Pulmonary artery endothelial cell (primary cell): ENCODE measurements at places on chromosomes 6 and 20.

GRCh38 chr6:132742495-132742894 is 15.2 kb downstream of the VNN2 start:
- DNase-seq, result no peak

GRCh38 chr20:33647603-33648395 is 14.3 kb upstream of the C20orf144 start:
- DNase-seq, result no peak

DNA sequence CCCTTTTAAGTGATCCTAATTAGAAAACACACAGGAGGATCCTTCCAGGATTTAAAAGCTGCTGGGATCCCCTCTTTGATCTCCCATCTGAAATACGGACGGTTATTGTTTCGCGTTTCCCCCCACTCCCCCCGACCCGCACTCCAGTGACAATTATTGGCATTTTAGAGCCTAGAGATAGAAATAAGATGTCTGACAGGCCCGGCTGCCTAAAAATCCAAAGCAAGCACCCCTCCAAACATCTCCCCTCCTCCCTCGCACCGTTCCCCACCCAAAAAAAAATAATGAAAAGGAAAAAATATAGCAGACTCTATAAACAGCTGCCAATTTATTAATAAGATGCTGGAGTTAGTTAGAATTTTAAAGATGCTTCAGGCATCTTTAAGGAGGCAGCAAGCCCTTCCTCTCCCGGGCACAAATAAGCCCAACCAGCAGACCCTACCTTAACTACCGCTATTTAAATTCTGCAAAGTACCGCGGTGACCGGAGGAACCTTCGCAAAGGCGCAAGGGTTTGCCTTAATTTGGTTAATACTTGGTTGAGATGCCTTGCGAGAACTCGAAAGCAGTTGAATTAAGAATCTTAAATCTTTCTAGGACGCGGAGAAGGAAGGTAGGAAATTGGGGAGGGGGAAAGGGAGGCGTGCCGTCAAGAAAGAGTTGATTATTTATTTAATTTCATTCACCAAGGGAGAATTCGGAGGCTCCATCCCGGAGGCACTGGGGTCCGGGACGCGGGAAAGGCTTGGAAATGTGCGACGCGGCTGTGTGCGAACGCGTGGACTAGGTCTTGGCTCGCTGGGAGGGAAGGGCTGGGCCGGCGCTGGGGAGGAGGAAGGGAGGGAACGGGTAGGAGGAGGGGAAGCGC is 1.5 kb upstream of the ISM1 start:
- DNase-seq, result no peak

DNA sequence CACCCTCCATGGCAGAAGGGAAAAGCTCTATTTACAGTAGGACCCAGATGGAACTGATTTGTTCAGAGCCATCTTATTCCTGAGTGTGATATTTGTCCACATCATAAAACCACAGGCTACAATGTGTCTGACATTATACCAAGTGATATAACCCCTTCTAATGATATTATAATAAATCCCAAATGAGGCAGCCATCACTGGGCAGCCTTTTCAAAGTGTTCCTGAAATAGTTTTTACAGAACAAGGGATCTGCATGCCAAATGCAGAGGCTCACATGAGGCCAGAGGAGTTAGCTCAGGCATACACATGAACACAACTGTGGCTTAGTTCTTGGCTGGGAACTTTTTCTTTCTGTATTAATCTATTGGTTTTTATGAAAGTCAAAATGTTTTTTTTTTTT is 207.7 kb downstream of the MAFB start:
- DNase-seq, result no peak

DNA sequence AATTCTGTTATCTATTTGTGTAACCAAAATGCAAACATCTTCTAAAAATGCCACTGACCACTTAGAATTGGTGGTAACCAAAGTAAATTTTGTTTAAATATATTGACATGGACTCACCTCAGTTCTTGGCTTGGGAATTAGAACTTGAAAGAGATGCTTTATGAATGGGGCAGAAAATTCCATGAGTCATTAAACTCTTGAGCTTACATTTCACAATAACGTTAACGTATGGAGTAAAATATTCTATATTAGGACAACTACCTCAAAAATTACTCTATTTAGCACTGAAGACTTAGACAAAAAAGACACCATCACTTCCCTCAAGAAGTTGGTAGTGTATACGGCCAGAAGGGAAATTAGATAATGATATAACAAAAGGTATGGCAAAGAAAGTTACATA is 752.2 kb upstream of the MARCKS start:
- no peak for DNase-seq

DNA sequence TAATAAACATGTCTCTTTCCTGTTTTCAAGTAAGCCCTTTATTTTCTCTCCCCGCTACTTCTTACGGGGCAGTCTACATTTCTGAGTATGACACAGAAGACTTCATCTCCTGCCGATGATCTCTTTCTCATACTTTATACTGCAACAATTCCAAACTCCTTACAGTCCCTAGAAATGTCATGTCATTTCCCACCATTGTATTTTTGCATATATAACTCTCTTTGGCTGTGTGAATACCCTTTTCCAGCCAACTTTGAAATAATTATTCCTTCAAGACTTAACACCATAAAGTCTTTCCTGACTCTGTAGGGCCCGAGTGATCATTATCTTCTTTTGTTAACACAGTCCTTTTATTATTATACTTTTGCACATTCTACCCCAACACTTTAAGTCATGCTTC is 72.1 kb downstream of the SHPRH start:
- no peak for DNase-seq

GRCh38 chr6:91476000-91476399 is 889.1 kb upstream of the MAP3K7 start:
- DNase-seq, result no peak

DNA sequence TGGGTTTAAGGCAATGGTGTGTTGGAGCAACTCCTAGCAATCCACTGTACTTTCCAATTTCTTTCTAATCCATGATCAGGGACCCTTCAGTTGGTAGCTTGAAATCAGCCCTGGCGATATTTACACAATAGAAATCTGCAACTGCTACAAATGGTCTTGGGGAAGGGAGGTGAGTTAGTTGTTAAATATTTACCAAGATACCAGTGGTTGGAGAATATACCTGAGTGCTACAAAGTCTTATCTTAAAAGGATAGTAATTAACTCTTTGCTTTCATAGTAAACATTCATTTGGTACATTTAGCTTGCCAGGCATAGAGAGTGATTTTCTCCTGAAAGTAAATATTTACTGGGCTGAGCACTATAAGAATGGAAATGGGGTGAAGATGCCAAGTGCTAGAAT is 568.2 kb downstream of the BCKDHB start:
- no peak for DNase-seq

GRCh38 chr6:119446609-119447008 is 97.0 kb upstream of the MAN1A1 start:
- DNase-seq, result no peak

GRCh38 chr20:38452880-38453624 is 17.9 kb upstream of the SNHG17 start:
- peak; percentile 67 for DNase-seq

DNA sequence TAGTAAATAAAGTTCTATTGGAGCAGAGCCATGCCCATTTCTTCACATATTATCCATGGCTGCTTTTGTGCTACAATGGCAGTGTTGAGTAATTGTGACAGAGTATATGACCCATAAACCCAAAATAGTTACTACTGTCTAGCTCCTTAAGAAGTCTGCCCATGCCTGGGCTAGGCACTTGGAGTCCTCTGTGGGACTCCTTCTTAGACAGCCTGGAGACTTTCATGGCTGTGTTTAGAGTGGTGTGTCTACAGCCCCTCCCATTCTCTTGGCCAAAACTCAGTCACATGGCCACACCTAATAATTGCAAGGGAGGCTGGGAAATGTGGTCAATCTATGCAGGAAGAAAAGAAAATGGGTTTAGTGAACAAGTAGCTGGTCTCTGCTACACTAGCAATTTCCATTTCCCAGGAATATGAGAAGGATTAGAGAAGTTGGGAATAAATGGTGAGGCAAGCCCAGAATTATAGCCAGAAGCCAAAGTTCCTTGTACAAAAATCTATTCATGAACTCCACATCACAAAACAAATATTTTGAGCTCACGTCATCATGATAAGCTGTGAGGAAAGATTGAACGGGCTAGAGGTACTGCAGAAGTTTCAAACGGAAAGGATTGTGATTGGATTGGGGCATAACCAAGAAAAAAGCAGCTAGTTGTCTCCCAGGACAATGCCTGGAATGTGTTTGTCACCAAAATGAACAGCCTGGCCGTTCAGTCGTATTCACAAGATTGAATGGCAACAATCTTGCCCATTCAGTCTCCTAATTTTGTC is 251.8 kb upstream of the PLN start:
- no peak for DNase-seq

DNA sequence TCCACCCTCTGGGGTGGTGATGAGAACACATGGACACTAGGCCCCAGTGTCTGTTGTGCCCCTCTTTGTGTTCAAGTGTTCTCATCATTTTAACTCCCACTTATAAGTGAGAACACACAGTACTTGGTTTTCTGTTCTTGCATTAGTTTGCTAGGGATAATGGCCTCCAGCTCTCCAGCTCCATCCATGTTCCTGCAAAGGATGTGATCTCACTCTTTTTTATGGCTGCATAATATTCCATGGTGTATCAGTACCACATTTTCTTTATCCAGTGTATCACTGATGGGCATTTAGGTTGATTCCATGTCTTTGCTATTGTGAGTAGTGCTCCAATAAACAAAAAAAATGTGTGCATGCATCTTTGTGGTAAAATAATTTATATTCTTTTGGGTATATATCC is 67.4 kb downstream of the RWDD2A start:
- DNase-seq, result no peak

DNA sequence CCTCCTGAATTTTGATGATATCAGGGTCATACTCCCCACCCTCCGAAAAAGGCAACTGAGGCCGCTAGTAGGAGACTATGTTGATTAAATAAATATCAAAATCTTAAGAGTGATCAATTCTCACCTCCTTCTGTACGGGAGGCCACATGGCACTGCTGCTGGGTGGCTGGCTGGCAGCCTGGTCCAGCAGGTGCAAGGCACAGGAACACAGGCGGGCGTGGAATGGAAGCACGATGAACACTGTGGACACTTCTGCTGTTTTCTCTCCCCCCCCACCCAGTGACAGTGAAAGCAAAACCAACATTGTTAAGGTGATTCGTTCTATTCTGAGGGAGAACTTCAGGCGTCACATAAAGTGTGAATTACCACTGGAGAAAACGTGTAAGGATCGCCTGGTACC is 9.7 kb upstream of the CLDN20 start:
- no peak for DNase-seq

- DNase-seq, result no peak
Observed at GRCh38 chr6:160030103-160030502, 61.2 kb downstream of the IGF2R start.

- DNase-seq, result no peak
Observed at GRCh38 chr6:150685860-150686259, 86.2 kb downstream of the PLEKHG1 start.

DNA sequence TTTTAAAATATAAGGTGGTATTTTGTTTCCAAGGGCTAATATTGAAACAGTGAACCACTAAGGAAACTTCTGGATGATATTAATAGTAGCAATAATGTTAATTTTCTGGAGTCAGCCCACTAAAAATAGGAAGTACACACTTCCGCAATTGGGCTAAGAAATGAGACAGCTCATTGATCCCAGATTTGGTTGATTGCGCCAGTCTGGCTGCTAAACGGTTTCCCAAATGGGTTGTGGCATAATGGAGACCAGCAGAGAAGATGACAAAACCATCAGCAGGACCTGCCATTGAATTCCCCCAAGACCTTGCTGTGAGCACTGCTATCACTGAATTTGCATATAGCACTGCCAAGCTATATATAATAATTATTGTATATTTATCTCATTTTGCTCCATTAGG is 71.2 kb upstream of the SGK1 start:
- no peak for DNase-seq

DNA sequence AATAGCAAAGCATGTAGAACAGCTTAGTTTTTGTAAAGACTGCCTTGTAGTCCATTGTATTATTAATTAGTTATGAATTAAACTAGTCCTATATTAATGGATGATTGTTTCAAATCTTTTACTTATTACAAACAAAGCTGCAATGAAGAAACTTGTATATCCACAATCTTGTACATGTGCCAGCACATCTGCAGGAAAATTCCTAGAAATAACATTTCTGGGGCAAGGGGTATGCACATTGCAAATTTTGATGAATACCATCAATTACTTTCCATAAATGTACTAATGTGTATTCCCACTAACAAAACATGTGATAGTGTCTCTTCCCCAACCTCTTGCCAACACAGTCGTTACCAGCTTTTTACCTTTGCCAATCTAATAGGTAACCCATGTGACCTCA is 73.6 kb upstream of the AKAP12 start:
- no peak for DNase-seq

GRCh38 chr6:84332139-84333034 is 104.9 kb upstream of the CEP162 start:
- DNase-seq, result no peak

DNA sequence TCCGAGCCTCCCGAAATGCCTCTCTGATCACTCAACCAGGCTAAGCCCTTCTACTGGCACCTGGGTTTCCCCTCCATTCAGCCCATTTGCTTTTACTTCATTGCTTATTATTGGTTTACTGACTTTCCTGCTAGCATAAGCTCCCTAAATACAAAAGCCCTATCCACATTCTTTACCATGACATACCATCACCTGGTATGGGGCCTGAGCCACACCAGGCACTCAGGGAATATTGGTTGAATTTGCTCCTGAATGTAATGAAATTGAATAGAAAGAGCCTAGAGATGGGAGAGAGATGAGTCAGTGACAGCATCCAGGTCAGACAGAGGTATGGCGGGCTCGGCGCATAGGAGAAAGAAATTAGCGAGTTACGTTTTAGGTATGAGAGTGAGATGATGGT is 120.0 kb downstream of the CD164 start:
- no peak for DNase-seq

GRCh38 chr6:117227245-117227962 is 38.0 kb upstream of the VGLL2 start:
- no peak for DNase-seq
